Neural progenitor cell (in vitro differentiated cells): ENCODE measurements at places on chromosomes 3 and 15.

DNA sequence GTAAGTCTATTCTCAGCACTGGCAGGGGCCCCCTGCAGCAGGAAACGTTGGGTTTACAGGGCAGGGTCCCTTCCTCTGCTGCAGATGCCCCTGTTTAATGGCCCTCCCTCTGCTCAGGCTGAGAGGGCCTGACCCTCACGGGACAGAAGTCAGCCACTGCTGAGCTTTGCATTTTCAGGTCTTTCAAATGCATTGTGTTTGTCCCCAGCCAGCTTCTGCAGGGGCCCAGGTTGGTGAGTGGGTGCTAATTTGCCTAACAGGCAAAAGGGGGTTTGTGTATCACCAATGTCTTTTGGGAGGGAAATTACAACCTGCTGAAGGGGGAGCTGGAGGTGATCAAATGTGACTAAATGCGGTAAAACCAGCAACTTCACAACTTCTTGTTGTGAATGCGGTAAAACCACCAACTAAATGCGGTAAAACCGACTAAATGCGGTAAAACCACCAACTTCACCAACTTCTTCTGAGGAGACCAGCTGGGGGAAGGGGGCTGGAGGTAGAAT is 44.8 kb upstream of the UBE2E1 start:
- peak; percentile 24 for DNase-seq

DNA sequence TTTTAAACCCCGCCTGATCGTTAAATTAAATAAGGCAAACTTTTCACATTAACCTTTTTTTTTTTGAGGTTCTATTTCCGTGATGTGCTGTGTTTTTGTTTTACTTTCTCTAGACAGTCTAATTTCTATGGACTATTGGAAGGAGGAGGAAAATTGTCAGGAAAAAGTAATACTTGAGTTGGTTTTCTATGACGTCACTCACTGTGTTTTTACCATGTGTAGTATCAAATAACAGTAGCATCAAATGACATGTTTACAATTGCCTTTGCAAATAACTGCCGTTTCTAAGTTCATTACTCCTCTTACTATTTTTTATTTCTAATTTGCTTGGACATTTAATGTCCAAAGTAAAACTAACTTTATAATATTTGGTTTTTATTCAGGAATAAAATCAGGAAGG is 32.3 kb downstream of the MYO1E start:
- DNase-seq, result no peak

DNA sequence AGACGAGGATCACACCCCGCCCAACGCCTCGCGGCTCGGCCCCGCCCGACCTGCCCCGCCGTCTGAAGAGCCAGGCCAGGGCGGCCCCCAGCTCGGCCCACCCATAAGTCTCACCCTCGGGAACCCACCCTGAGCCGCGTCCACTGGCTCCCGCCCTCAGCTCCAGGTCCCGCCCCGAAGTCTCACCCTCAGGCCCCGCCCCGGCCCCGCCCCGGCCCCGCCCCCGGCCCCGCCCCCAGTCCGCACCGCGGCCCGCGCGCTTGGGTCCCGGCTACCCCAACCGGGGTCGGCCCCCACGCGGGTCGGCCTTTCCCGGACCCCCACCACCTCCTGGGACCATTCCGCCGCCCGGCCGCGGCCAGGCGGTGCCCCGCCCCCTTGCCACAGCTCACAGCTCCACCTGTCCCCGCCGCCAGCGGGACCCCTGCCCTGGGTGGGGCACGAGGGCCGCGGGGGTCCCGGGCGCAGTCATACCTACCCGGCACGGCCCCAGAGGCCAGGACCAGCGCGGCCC is 489 bp downstream of the CSPG5 start:
- DNase-seq, result peak; percentile 59

- no peak for DNase-seq
Observed at GRCh38 chr15:83844742-83845141, 190.8 kb downstream of the ADAMTSL3 start.

- no peak for DNase-seq
Observed at GRCh38 chr3:48408823-48409281, 21.0 kb downstream of the PLXNB1 start.

- DNase-seq, result no peak
Observed at GRCh38 chr3:187587076-187587475, 83.1 kb downstream of the SST start.

DNA sequence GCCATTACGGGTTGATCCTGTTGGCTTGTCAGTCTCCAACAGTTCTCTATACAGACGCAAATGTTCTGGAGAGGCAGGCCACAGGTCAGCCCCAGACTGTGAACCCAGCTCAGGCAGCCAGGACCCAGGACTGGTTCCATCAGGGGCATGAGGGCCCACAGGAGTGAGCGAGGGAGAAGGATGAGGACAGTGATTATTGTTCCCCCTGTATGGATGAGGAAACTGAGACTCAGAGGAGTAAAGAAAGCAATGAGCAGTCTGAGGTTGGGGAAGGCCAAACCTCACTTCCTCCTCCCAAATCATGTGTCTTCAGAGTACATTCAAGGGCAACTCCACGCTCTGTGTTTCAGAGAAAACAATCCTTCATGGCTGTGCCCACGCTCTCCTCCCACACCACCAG is 121.9 kb downstream of the RPLP1 start:
- DNase-seq, result no peak
